ENCODE measurements at places on chromosomes 4 and X. TPM values are rescaled to one million over a fixed set of nuclear protein-coding genes. Genes with fewer than 3 reads are reported as not detected.

Gene SPP1
- 1.1 TPM for total RNA-seq

Gene DOK7
- total RNA-seq: not detected

DNA sequence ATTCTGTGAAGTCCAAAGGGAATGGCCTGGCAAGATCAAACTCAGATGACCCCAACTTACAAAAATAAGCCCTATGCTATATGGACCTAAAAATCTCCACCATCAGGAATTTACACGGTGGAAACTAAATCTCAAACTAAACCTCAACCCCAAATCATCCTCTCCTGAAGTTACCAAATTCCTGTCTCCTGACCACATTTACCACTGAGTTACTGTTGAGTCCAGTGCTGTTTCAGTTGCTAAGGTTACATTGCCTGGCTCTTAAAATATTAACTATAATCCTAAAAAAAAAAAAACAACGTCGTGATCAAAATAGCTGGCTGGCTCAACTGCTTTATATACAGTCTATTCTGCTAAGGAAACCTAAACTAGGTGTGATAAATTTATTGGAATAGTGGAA, 315.2 kb upstream of the SLIT2 start:
- no peaks in the 10 kb centered on the region for H3K36me3 ChIP-seq
- no peaks in the 10 kb centered on the region for H3K4me1 ChIP-seq
- no peaks in the 10 kb centered on the region for H3K27me3 ChIP-seq
- H3K4me3 ChIP-seq: no peak overlapping the region
- DNase-seq: no peak

DNA sequence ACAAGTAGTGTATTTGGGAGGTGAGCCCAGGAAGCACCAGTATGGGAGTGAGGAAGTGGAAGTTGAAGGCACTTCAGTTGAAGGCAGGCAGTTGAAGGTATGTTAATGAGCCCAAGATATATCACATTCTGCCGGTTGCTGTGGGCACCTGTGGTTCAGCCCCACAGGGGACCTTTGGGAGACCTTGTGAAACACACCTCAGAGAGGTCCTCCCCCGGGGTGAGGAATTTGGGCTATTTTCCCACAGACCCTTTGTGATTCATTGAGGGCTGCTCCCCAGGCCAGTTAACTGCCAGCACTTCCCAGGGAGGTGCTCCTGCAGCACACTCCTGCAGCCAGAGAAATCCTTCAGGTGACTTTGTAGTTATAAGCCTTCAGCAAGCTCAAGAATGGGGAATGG, 45.9 kb downstream of the PTCHD1 start:
- H3K36me3 ChIP-seq: no peaks in the 10 kb centered on the region
- H3K27me3 ChIP-seq: no peaks in the 10 kb centered on the region
- H3K4me1 ChIP-seq: no peaks in the 10 kb centered on the region
- DNase-seq: no peak
- no peak overlapping the region for H3K4me3 ChIP-seq
- H3K27ac ChIP-seq: no peak overlapping the region

GRCh38 chr4:161172396-161173026, 991.3 kb downstream of the FSTL5 start:
- H3K4me3 ChIP-seq: no peak overlapping the region
- H3K36me3 ChIP-seq: no peaks in the 10 kb centered on the region
- no peak for DNase-seq
- no peaks in the 10 kb centered on the region for H3K4me1 ChIP-seq
- H3K27me3 ChIP-seq: no peaks in the 10 kb centered on the region

GRCh38 chr4:185405296-185405999, 8.8 kb downstream of the ANKRD37 start:
- H3K27ac ChIP-seq: no peak overlapping the region
- H3K4me1 ChIP-seq: no peaks in the 10 kb centered on the region
- H3K27me3 ChIP-seq: no peaks in the 10 kb centered on the region
- no peak overlapping the region for H3K4me3 ChIP-seq
- DNase-seq: no peak
- H3K36me3 ChIP-seq: peaks cover 6% of the 10 kb centered on the region

DNA sequence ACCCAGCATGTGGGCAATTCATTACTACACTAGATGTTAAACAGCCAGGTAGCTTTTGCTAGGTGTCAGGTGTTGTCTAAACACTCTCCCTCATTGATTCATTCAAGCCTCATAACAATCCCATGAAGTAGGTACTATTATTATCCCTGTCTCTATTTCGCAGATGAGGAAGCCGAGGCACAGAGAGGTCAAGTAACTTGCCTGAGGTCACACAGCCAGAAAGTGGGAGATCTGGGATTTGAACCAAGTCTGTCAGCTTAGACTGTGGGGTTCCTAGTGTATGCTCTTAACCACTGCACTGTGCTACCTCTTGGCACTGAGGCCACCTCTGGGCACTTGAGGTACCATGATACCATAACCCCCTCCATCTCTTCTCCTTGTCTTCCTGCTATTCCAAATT, 17.4 kb upstream of the XPNPEP2 start:
- no peak for DNase-seq
- no peak overlapping the region for H3K4me3 ChIP-seq
- no peaks in the 10 kb centered on the region for H3K27me3 ChIP-seq

- H3K36me3 ChIP-seq: no peaks in the 10 kb centered on the region
- no peak for DNase-seq
- H3K4me3 ChIP-seq: no peak overlapping the region
- H3K4me1 ChIP-seq: no peaks in the 10 kb centered on the region
- no peaks in the 10 kb centered on the region for H3K27me3 ChIP-seq
Measured at GRCh38 chrX:49278081-49278480, 8.5 kb downstream of the PPP1R3F start.

All from neural progenitor cell (in vitro differentiated cells).